Endothelial cell of umbilical vein (primary cell): ENCODE measurements at places on chromosomes 2 and 18. TPM values are rescaled to one million over a fixed set of nuclear protein-coding genes. Genes with fewer than 3 reads are reported as not detected.

The UPP2 gene
- polyA plus RNA-seq: not detected in 2 replicates

The LOXHD1 gene
- 0.02 TPM in 1 of 2 replicates, not detected in the other for polyA plus RNA-seq

The SCN9A gene
- 0.62 and 0.88 TPM in 2 replicates for polyA plus RNA-seq

- no peak for DNase-seq
Observed at GRCh38 chr2:23399674-23400261, 14.8 kb downstream of the KLHL29 start.

- no peak for DNase-seq
Observed at GRCh38 chr2:74515271-74515980, 1.2 kb downstream of the TLX2 start.

- DNase-seq: no peak
Observed at GRCh38 chr2:187615902-187616301, 61.7 kb upstream of the TFPI start.

GRCh38 chr2:209348433-209348832 lies 75.4 kb upstream of the MAP2 start:
- no peak for DNase-seq
